ENCODE measurements at places on chromosomes 13 and 19. TPM values are rescaled to one million over a fixed set of nuclear protein-coding genes. Genes with fewer than 3 reads are reported as not detected.

Gene CDK8
- 20.9 TPM for total RNA-seq

Gene JAK3
- total RNA-seq, result 4.6 TPM

Gene ZNF430
- total RNA-seq, result 15.4 TPM

Gene DDX39A
- total RNA-seq, result 48.2 TPM

Gene ATP8B3
- 1.9 TPM for total RNA-seq

Gene DNAJC15
- total RNA-seq, result 8.9 TPM

Gene AP1M2
- 13.8 TPM for total RNA-seq

Gene FGF22
- total RNA-seq, result not detected

Gene PDX1
- not detected for total RNA-seq

Gene PNMA8A
- total RNA-seq, result 47.1 TPM

Gene CASP14
- total RNA-seq, result 0.10 TPM

Gene LILRB2
- 0.72 TPM for total RNA-seq

Gene CLIP3
- 5.7 TPM for total RNA-seq

Gene ZNF433
- 11.9 TPM for total RNA-seq

All from tongue (tissue), 3 donors.